Stomach (tissue), 19 donors: ENCODE measurements at places on chromosomes 5 and 9. TPM values are rescaled to one million over a fixed set of nuclear protein-coding genes. Genes with fewer than 3 reads are reported as not detected.

- no peaks in the 10 kb centered on the region for H3K27me3 ChIP-seq
- DNase-seq = no peak
- no peaks in the 10 kb centered on the region for H3K36me3 ChIP-seq
- H3K4me1 ChIP-seq = peaks cover 40% of the 10 kb centered on the region
These were observed 59.3 kb downstream of the TRIO start for GRCh38 chr5:14202462-14202861.

DNA sequence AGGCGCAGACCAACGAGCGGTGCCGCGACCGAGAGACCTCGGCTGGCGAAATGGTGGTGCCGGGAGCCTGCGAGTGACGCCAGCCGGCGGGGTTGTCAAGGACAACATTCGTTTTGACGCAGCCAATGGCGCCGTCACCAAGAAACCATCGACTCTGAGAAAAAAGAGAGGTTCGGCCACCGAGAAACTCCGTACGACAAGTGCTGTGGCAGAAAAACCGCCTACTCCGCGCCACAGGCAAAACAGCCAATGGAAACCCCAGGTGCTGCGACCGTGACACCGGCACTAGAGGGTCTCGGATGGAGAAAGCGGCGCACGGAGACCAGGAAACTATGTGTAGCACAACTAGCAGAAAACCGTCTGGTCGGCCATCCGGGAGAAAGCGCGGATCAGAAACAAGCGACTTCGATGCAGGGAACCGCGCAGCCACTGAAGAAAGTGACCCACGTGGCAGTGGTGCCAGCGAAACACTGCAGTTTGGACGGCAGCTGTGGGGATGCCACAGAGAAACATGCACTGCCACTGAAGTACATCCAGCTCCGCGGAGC lies 88.8 kb downstream of the ANXA2R start:
- peak; percentile 32 for DNase-seq
- H3K27me3 ChIP-seq = peaks cover 100% of the 10 kb centered on the region
- H3K36me3 ChIP-seq = no peaks in the 10 kb centered on the region

GRCh38 chr5:110338341-110339083 lies 388.0 kb downstream of the TMEM232 start:
- no peak overlapping the region for H3K4me3 ChIP-seq
- H3K27me3 ChIP-seq = no peaks in the 10 kb centered on the region
- no peaks in the 10 kb centered on the region for H3K4me1 ChIP-seq
- H3K27ac ChIP-seq = no peak overlapping the region
- DNase-seq = no peak
- H3K36me3 ChIP-seq = no peaks in the 10 kb centered on the region

The LHX3 gene
- not detected for total RNA-seq

The CTSV gene
- not detected for total RNA-seq

The SYNPO gene
- 52.7 TPM for total RNA-seq

The SLC9A3 gene
- total RNA-seq = 137 TPM
